HS-27A (cell line): ENCODE measurements at places on chromosomes 7 and 10.

GRCh38 chr7:18019555-18019954 lies 8.1 kb downstream of the PRPS1L1 start:
- peak; percentile 60 for DNase-seq

- DNase-seq, result no peak
Measured at GRCh38 chr7:114688443-114689055, 233.3 kb upstream of the MDFIC start.

DNA sequence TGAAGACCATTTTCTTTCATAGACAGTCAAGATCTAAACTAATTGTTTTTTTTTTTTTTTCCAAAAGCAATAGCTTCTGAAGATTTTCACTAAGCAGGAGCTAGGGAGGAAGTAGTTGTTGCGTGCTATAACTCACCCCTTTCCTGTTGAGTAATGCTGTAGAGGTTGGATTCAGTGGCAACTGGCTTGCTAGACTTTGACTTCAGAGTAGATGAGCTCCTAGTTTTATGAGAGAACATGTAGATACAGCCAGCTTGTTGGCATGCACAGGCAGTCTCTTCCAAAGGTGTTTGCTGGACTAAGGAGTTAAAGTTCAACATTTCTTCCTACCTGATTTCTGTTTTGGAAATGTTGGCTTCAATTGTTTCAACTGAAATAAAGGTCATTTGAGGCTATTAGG lies 66.2 kb upstream of the MXI1 start:
- DNase-seq, result no peak

DNA sequence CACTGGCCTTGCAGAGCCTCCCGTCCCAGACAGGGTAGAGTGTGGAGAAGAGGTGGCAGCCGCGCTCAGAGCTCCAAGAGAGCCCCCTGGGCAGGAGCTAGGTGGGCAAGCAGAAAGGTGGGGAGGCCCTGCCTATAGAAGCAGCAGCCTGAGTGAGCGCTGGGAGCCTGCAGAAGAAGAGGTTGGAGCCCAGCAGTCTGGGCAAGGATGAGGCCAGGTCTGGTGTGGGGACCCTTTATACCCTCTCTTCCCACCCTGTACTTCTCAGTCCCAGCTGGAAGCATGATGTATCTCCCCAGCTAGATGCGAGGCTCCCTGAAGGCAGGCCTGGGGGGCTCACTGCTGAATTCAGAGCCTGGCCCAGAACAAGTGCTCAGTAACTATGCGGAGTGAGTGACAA lies 44.5 kb upstream of the ZMIZ1 start:
- DNase-seq, result no peak

GRCh38 chr10:16902606-16903005 lies 85.4 kb upstream of the RSU1 start:
- no peak for DNase-seq

GRCh38 chr7:104231054-104232046 lies 23.5 kb upstream of the ORC5 start:
- DNase-seq, result no peak

DNA sequence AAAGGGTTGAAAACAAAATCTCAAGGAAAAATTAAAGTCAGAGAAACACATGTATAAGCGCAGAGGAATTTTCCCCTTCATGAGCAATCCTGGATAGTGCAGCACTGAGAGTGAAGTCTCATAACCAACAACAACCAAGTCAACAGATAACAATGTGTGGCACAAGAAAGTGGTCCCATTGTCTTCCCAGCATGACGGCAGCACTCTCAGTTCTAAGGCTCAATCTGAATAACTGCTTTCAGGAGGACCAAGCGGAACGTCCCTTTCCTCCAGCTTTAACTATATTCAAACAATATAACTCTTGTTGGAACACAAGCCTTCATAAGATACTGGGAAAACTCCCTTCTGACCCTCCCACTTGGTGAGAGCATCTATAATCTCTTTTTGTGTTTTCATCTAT lies 137.9 kb downstream of the RAPGEF5 start:
- DNase-seq, result no peak

GRCh38 chr7:45564886-45565455 lies 9.2 kb upstream of the ADCY1 start:
- no peak for DNase-seq

GRCh38 chr7:135427166-135427565 lies 82.7 kb downstream of the CNOT4 start:
- no peak for DNase-seq

DNA sequence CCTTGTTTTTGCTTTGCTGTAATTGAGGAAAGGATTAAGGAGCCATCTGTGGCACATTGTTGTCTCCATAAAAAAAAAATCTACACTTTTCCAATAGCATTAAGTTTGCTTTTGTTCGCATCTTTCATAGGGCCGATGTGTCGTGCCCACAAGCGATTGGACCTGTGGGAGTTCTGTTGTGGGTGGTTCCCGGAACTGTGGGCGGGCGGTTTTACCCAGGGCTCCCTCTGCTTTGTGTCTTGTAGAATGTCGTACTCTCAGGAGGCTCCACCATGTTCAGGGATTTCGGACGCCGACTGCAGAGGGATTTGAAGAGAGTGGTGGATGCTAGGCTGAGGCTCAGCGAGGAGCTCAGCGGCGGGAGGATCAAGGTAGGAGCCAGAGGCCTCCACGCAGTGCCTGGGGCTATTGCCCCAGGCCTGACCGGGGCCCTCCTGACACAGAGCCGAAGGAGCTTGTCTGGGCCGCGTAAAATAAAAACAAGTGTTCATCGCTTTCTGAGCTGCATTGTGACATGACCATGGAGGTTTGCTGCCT lies 92.4 kb downstream of the ACTR3B start:
- no peak for DNase-seq

DNA sequence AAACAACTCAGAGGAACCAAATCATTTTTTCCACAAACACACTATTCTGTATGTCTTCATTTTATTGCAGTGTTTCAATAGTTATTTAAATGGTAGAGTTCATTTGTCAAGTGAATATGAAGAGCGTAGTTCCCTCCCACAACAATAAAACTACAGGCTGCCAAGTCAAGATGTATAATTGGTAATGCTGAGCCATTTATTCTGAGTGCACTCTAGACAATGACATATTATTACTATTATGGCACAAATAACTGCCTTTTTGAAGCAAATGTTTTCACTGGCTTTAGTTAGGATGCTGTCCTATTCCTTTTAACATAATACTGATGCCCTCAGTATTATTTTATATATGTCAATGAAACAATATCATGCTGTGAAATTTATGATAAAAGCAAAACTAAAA lies 102.7 kb upstream of the PCDH15 start:
- no peak for DNase-seq

GRCh38 chr10:49298983-49299815 lies at the start of gene C10orf71:
C10orf71 (plus strand) TSS chr10:49299170; CDS start chr10:49322546, 23,376 bp downstream.
- no peak for DNase-seq

DNA sequence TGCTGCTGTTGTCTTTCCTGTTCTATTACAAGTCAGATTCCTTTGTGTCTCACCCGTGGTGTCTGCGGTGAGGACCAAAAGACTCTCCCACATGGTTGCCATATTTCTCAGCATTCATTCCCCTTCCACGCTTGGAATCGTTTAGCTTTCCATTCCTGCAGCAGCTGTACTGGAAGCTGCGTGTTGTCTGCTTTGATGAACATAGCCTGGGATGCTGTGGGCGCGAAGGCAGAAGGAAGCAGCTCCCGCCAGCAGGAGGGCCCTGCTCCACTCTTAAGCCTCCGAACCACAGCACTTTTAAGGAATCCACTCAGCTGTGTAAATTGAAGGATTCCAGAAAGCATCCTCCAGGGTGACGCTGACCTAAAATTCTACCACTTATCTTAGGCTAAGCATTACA lies 303.6 kb upstream of the PITRM1 start:
- DNase-seq, result no peak

- no peak for DNase-seq
Measured at GRCh38 chr7:68833422-68833821, 764.9 kb upstream of the AUTS2 start.
